ENCODE measurements at places on chromosomes 1 and 21.

GRCh38 chr1:195933835-195934234 lies 674.4 kb downstream of the KCNT2 start:
- no peak for DNase-seq

- DNase-seq: no peak
These were observed 32.2 kb downstream of the TMED5 start for GRCh38 chr1:93148001-93148400.

DNA sequence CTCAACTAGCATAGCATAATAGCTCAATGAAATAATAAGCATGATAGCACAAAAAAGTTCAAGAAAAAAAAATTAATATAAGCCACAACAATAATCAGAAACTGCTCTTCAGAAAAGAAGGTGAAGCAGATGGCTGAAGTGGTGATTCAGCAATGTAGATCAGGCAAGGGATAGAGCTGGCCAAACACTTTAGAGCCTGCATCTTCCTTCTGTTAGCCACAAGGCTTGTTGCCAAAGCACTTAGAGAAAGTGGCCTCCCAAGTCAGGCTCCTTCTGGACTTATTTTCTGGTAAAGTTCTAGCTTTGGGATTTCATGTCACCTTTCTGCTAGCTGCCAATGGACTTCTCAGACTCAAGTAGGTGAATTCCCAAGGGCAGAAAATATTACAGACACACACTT lies 60.3 kb upstream of the C1orf87 start:
- DNase-seq: no peak

GRCh38 chr21:46226146-46226545 lies 2.4 kb downstream of the LSS start:
- DNase-seq: no peak

GRCh38 chr1:65321879-65322278 lies 12.5 kb downstream of the DNAJC6 start:
- no peak for DNase-seq

DNA sequence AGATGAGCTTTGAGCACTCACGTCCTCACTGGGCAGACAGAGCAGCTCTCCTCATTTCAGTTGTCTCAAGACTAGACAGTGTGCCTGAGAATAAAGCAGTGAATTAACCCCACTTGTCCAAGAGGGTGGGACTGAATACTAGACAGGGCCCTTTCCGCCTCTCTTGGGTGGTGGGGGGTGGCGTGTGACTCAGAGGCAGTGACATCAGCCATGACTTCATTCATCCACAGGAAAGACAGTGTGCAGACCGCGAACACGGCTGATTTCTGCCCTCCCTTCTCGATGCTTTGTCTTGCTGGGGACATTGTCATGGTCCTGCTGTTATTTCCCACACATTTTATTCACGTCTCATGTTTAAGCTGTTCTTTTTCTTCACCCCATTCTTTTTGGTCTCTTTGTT lies 64.9 kb downstream of the FGGY start:
- no peak for DNase-seq

GRCh38 chr1:6507037-6507428 lies 15.6 kb upstream of the PLEKHG5 start:
- no peak for DNase-seq

DNA sequence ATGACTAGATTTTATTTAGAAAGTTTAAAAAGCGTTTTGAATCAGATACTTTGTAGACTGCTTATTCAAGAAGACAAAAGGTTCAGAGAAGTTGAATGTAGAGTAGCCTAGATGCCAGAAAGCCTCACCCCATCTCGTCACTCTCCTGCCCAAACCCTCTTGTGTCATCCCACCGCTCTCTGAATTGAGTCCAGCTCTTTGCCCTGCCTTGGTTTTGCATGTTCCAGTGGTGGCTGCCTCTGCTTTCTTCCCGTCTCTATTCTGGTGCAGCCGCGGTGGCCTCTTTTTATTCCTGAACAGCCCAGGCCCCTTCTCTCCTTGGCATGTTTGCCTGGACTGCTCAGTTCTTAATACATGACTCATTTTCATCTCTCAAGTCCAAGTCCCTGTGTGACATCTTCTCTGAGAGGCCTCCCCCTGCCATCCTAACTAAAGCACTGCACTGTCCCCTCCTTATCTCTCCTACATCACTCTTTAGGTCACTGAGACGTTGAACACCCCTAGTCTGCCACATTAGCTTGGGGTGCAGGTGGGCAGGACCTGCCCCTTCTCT lies 22.9 kb downstream of the PRDM2 start:
- no peak for DNase-seq

DNA sequence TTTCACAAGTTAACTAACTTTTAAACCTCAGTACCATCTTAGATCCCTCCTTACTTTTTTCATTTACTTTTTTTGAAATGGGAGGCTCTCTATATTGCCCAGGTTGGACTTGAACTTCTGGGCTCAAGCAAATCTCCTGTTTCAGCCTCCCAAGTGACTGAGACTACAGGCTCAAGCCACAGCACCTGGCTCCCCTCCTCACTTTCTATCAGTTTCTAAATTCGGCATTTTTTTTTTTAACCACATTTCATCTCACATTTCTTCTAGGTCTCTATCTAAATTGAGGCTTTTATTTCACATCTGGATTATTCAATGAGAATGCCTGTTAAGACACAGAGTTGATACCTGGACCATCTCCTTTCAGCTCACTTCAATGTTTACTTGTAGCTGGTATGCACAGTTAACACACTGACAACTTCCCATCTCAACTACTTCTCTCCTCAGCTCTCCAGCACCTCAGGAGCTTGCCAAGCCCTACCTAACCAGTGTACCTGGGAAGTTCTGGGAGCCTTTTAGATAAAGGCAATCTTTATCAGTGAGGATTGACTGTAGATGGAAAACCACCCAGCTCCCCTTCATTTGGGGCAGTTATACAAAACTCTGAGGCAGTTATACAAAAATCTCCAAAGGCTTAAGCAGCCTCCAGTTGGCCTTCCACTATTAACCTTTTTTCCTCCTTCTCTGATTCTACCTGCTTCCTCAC lies 3.4 kb downstream of the USP33 start:
- no peak for DNase-seq

DNA sequence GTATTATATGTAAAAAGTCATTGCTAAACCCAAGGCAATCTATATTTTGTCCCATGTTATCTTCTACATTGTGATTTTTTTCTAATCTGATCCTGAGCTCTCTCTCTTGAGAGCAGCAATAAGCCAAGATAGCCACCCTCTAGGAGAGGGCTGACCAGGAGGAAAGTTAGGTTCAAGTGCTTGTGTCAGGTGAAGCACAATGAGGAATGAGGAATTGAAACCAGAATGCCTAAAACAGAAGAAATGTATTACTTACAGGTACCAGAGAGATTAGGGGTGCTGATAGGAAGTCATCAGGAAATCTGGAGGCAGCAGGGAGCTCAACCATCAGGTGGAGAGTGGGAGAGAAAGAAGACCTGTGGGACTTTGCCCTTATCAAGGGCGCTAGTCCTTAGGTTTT lies 85.5 kb upstream of the BARHL2 start:
- DNase-seq: no peak

GRCh38 chr21:14121719-14122118 lies 89.0 kb downstream of the LIPI start:
- no peak for DNase-seq

DNA sequence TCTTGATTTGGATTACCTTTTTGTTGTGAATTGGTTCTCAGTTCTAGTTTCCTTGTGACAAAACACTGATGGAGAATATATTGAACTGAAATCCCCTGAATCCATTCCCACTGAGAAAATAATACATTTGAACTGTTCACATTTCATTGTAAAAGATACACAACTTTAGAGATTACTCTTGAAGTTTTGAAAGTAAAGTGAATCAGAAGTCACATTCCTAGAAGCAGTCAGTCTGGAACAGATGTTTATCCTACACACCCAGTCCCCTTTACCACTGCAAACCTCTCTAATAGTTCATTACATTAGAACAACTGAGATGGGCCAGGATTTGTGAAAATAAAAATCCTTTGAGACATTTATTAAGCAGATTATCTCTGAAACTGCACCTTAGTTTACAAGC lies 3.4 kb downstream of the RERE start:
- no peak for DNase-seq

- DNase-seq: no peak
These were observed 25.9 kb upstream of the PEF1 start for GRCh38 chr1:31670593-31670964.

DNA sequence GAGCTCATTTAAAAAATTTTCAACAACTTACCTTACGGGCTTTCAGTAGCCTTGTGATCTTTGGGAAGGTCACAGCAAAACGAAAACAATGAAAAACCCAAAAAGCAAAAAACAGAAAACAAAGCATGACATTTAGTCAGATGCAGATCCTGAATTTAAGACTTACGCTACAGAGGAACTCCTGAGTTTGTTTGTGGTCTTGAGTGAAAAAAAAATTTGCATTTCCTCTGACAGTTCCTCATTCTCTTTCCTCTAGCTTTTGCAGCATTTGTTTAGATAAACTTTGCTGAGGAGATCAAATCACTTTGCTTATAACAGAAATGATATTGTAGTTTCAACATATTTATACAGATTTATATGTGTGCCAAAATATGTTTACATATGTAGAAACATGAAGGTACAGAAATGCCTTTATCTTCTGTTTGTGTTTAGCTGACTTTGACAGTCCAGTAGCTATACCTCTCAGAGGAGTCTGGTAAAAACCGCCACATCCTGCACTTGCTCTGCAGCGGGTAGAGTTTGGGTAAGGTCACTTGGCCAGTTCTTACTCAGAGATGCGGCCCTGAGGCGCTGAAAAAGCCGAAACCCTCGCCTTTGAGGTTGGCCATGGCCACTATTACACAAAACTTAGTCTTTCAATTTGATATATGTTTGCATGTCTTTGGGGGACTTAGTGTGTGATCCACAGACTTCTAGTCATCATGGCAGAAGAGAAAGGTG lies 142.5 kb downstream of the TNR start:
- DNase-seq: no peak

GRCh38 chr21:20452935-20453334 lies 545.3 kb upstream of the NCAM2 start:
- no peak for DNase-seq

- no peak for DNase-seq
These were observed 23.1 kb downstream of the NPHP4 start for GRCh38 chr1:5969168-5969567.

Measured in stimulated activated CD8-positive, alpha-beta memory T cell treated with anti-CD3 and anti-CD28 coated beads, Interleukin-7, amount 100 ng/mL, for 24 hours (primary cell).